Foreskin keratinocyte (primary cell): ENCODE measurements at places on chromosomes 13 and 19. TPM values are rescaled to one million over a fixed set of nuclear protein-coding genes. Genes with fewer than 3 reads are reported as not detected.

DNA sequence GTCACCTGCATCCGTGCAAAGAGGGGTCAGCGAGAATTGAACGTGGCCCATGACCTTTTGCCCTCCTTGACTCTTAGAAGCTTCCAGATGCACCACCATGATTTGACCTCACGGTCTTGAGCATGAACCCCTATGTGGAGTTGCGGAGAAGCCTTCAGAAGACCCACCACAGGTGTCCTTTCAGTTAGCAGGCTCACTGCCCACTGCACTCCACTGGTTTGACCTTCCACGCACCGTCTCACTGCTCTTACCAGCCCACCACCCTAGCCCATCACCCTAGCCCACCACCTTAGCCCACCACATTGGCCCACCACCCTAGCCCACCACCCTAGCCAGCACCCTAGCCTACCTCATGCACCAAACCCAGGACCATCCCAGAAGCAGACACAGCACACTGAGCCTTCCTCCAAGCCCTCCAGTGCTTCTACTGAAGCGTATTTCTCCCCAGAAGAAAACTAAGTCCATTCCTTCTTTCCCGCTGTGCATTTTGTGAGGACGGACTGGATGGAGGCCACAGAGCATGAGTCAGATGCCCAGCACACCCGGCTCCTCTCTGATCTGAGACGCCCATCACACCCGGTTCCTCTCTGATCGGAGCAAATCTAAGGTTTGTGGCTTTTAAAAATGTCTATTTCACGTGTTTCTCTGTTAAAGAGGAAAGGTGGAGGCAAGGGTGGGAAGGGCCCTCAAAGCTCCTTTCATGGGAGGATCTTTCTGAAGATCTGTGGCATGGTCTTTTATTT, 45.8 kb downstream of the SOX1 start:
- DNase-seq = no peak

- no peak for DNase-seq
These were observed 914.7 kb downstream of the SLITRK5 start for GRCh38 chr13:88585861-88586260.

- DNase-seq = no peak
These were observed 34.7 kb upstream of the ESD start for GRCh38 chr13:46831588-46832194.

DNA sequence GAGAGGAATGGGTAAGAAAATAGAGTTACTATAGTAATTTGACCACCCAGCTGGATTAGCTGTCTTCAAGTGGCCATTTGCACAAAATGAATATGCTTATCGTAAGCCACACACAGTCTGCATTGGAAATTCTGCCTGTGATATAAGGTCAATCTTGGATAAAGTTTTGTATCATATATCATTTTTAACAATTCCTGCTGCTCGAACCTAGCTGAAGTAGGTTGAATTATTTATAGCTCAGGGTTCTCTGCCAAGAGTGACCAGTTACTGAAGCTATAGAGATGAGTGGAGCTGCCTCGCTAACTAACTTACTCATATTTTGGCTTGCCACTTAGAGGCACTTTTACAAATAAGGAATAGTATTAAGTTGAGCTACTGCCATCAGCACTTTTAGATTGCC, 220.9 kb downstream of the RGCC start:
- no peak for DNase-seq

DNA sequence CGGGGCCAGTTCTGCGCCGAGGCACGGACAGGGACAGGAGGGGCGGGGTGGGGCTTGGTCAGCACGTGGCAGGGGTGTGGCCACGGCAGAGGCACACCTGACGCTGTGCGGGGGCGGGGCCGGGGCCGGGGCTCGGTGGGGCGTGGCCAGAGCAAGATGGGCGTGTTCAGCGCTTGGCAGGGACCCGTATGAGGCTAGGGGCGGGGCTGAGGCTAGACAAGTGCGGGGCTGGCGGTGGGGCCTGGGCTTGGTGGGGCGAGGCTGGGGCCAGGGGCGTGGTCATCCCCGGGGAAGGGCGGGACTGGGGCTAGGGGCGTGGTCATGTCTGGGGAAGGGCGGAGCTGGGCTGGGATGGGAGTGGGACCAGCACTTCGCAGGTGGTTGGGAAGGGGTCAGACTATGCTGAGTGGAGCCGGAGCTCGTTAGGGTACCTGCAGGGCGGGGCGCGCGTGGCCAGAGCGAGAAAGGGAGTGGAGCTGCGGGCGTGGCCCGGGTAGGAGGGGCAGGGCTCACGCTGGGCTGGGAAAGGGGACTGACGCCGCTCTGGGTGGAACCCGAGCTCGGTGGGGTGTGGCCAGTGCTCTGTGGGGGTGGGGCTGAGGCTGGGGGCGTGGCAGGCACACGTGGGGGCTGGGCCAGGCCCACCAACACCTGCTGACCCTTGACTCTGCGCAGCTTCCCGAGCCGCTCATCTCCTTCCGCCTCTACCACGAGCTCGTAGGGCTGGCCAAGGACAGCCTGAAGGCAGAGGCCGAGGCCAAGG, 12.8 kb downstream of the POLR2E start:
- DNase-seq = peak; percentile 74

DNA sequence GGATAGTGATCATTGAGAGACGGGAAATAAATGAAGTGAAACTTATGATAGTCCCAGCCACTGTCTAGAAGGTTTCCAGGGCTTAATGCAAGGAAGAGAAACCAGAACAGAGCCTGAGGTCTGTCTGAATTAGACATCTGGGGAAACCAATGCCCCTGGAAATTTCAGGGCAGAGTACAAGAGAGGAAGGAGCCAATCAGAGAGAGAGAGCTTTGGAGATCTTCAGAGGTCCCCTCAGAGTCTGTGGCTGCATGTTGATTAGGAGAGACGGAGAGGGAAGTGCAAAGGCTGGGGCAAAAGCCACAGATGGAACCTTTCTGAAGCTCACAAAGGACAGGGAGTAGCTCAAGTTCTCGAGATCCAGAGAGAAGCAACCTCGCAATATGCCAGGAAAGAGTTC, 378.0 kb downstream of the DNAJC15 start:
- no peak for DNase-seq

DNA sequence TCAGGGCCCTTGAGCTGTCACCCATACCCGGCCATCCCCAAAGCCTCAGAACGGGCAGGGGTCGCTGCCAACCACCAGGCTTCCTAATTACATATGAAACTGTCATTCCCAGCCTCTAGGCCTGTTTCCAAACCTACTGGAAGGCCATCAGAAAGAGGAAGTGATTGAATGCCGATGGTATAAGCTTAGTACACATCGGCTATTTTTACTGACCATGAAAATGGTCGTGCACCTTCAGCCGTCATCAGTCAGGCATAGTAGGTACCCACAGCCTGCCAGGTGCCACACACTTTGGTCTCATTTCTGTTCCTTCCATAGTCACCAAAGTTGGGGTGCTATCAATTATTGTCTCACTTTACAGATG, 10.2 kb downstream of the KRI1 start:
- no peak for DNase-seq

DNA sequence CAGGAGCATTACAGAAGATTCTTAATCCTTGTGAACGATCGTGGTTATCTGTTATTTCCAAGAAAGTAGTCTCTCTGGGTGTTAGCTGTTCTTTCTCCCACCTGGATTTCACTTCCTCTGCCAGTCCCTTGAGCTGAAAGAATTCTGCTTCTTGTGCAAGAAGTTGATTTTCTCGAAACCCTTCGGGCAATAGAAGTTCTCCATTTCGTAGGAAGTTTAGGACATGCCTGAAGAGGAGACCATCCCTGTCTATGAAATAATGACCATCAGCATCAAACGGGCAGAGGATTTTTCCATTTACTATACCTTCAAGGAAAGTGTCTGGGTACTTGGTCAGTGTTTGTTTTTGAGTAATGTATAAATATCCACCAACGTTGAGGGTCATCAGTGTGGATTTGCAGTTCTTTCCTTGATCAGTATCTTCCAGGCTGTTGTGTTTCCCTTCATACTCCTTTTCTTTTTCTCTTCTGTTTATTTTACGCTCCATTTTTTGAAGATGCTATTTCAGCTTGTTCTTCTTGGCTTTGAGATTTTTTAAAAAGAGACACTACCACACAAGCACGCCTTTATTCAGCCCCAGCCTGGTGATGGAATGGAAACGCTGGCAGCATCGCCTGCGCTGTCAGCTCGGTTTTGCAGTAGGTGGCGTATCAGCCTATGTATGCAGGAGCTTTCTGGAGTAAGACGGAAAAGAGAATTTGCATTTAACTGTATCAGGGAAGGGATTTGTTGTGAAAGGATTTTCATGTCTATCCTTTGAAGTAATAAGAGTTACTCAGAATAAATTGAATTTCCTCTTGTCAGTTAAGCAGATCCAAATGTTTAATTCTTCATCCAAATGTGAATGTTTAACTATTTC, 6.5 kb downstream of the KCTD4 start:
- no peak for DNase-seq

DNA sequence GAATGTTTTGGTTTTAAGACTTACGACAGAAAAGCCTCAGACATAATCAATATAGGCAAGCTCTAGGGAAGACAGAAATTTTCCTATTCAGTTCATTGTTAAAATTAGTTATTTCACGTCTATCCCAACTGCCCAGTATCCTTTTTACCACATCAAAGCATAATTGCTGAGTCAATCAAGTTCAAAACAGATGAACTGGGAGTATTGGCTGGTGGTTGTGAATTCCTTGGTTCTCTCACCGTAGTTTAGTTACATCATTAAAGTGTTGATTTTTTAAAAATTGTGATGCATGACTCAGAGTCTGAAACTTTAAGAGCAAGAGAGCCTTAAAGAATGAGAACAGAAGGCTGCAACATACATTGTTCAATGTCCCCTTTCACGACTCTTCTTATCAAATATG, 143.3 kb upstream of the FREM2 start:
- DNase-seq = peak; percentile 25

GRCh38 chr19:20669263-20669662, 7.9 kb upstream of the ZNF626 start:
- DNase-seq = no peak

GRCh38 chr19:873084-873483, 13.6 kb downstream of the CFD start:
- no peak for DNase-seq

DNA sequence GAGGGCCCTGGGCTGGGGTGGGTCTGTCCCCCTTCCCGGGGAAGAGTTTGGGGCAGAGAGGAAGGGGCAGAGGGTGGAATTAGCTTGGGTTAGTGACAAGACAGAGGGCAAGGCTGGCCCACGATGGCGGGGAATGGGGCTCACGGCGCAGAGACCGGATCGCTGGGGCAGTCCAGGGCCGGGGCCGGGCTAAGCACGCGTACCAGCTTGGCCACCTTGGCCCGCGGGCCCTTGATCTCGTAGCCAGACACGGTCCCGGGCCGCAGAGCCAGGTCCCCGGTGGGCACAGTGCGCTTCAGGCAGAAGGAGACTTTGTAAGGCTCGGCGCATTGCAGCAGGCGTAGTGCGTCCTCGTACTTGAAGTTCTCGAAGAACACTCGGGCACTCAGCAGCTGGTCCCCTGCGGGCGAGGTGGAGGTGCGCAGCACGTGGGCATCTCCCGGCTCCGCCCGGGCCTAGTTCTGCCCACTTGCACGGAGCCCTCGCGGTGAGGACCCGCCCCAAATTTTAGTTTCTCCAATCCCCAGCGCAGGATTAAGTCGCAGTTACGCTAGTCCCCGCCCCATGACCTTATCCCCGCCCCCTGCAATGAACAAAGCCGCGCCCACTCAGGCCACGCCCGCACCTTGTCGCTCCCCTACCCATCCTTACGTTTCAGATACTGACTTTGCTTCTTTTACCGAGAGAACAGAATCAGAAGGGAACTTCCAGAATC, 8.6 kb upstream of the HIPK4 start:
- DNase-seq = peak; percentile 68

- DNase-seq = no peak
These were observed 111.7 kb downstream of the GNG7 start for GRCh38 chr19:2590630-2591399.

Gene GATAD2A
- 67.7 and 80.2 TPM in 2 replicates for total RNA-seq

Gene TNFSF11
- not detected in 2 replicates for total RNA-seq
